ENCODE measurements at places on chromosomes 7 and 10. TPM values are rescaled to one million over a fixed set of nuclear protein-coding genes. Genes with fewer than 3 reads are reported as not detected.

The LRRN3 gene
- 0.07 TPM for total RNA-seq

The HGF gene
- total RNA-seq, result 0.49 TPM

The ANLN gene
- 90.5 TPM for total RNA-seq

The C10orf105 gene
- 0.14 TPM for total RNA-seq

The NEUROD6 gene
- not detected for total RNA-seq

The REEP3 gene
- total RNA-seq, result 65.9 TPM

The HOXA6 gene
- not detected for total RNA-seq

The NPY4R gene
- not detected for total RNA-seq

The NKX2-3 gene
- total RNA-seq, result not detected

The OR6B1 gene
- total RNA-seq, result not detected

The ZNF853 gene
- total RNA-seq, result 0.99 TPM

The GPR15LG gene
- 44.5 TPM for total RNA-seq

All from airway epithelial cell (primary cell).